ENCODE measurements at places on chromosomes 4 and X.

DNA sequence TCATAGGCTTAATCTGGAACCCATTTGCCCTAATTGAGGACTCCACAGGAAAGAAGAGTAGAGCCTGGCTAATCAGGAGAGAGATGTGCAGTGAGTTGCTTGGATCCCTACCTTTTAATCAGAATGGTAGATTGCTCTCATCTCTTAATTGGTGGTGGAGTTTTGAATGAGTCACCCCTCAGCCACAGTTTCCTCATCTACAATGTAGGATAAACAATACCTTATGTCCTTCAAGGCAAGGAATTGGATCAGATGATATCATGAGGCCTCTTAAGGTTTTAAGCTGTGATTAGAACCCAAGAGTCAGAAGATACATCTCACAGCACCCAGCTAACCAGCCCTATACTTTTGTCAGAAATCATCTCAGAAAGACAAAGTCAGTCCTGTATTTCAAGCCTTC lies 39.1 kb downstream of the PDGFRA start:
- DNase-seq: no peak

GRCh38 chrX:130086447-130087206 lies 23.7 kb downstream of the ELF4 start:
- peak; percentile 75 for DNase-seq

DNA sequence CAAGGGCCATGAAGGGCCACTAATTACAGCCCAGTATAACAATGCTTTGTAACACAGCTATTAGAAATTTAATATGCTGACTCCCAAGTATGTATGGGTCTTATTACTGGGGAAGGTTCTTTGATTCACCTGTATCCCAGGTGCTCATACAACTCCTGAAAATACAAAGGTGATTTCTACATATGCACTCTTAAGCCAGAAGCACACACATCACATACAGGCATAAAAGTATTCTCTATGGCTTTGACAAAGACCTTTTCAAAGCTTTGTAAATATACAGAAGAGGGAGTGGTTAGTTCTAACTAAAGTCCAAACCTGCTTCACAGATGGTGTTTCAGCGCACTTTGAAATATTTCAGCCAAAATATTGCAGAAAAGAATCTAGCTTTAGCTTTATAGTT lies 191.5 kb downstream of the SNCA start:
- DNase-seq: no peak

GRCh38 chrX:74179499-74179898 lies 124.5 kb upstream of the ZCCHC13 start:
- no peak for DNase-seq

DNA sequence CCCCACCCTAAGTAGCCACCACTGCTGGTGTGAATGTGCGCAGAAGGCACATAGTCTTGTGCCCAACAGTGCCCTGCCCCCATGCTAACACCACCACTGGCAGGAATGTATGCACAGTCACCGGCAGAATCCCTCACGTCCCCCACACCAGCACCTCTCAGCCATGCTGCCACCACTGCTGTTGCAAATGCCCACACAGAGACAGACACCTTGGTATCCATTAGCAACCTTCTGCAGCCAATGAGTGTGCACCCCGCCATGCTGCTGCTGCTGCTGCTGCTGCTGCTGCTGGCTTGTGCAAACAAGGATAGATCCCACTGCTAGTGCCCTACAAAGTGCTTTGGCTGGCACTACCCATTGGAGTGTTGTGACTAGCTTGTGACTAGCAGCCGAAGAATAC lies 52.4 kb upstream of the MMAA start:
- DNase-seq: no peak

DNA sequence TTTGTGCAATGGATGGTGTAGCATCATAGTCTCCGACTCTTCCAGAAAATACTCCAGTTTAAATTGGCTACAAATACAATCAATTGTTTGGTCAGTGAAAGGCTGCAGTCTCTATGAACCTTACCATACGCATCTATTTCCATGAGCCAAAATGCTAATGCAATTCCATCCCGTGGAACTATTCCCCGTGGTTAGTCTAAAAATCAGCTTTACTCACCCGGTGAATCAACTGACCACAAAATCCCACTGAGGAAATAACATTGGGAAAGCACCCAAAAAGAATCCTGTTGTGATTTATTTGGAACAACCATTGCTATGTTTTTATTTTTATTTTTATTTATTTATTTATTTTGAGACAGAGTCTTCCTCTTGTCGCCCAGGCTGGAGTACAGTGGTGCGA lies 87.1 kb downstream of the DHX15 start:
- no peak for DNase-seq

- DNase-seq: no peak
Measured at GRCh38 chrX:86002076-86002896, 45.1 kb downstream of the CHM start.

- no peak for DNase-seq
Measured at GRCh38 chr4:36010397-36010929, 233.9 kb downstream of the ARAP2 start.

DNA sequence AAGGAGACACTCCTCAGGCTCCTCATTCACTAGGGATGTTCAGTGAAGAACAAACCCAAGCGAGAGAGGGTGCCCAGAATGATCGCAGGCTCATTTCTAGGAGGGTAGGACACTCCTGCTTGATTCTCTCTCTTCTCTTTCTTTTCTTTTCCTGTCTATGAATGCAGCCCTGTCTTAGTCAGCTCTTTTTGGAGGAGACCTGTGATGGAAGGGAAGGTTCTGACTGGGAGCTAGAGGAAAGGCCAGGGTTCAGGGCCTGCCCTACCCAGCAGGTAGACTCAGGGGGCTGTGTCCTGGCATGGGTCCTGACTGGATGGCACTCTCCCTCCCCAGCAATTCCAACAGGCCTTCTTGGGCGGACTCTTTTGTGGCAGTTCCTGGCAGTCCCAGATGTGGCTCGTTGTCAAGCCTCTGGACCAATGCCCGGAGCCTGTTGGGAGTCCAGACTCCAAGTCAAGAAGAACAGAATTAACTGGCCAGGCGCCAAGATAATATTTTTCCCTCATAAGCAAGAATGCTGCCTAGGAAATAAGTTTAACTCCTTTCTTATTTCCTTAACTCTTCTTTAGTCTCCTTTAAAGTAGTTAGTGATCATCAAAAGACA lies 139.4 kb upstream of the SCML1 start:
- DNase-seq: no peak

GRCh38 chr4:183186813-183187212 lies 87.8 kb downstream of the WWC2 start:
- DNase-seq: no peak

- DNase-seq: no peak
Measured at GRCh38 chr4:96173756-96174155, 333.9 kb downstream of the PDHA2 start.

DNA sequence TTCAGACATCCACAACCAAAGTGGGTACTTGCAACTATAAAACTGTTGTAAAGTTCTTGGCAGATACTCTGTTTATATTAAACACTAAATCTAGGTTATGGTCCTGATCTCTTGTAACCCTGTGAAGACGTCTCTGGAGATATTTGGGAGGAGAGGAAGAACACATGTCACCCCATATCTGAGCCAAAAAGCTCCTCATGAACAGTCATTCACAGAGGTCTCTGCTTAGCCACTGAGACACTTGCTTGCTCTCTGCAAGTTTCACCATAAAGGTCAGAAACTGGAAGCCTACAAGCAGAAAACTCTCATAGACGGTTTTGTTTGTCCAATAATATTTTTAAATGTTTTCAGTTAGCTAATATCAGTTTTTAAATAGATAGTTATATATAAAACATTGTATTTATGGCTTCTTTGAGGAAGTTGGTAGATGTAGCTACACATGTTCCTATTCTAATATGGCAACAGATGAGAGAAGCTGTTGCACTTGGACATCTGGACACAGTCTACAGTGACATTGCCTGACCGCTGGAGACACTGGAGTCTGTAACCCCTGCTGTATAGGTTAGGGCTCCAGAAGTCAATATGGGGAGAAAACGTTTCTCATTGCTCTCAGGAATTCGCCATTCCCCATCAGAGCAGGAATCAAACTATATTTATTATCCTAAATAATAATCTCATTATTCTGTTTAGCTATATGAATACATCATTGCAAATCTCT lies 73.6 kb downstream of the C4orf46 start:
- no peak for DNase-seq

GRCh38 chrX:39311646-39312045 lies 510.4 kb downstream of the MID1IP1 start:
- no peak for DNase-seq

GRCh38 chr4:169279108-169279507 lies 8.4 kb upstream of the SH3RF1 start:
- DNase-seq: no peak

GRCh38 chrX:6961286-6962005 lies 186.1 kb upstream of the STS start:
- DNase-seq: no peak

- DNase-seq: no peak
Measured at GRCh38 chr4:2407991-2408342, 10.5 kb downstream of the ZFYVE28 start.

GRCh38 chr4:125314676-125315575 lies at the start of gene FAT4:
Gene FAT4, plus strand, starts transcription at chr4:125314955. Its CDS starts 1,457 bp downstream, at chr4:125316412.
- DNase-seq: peak; percentile 38

DNA sequence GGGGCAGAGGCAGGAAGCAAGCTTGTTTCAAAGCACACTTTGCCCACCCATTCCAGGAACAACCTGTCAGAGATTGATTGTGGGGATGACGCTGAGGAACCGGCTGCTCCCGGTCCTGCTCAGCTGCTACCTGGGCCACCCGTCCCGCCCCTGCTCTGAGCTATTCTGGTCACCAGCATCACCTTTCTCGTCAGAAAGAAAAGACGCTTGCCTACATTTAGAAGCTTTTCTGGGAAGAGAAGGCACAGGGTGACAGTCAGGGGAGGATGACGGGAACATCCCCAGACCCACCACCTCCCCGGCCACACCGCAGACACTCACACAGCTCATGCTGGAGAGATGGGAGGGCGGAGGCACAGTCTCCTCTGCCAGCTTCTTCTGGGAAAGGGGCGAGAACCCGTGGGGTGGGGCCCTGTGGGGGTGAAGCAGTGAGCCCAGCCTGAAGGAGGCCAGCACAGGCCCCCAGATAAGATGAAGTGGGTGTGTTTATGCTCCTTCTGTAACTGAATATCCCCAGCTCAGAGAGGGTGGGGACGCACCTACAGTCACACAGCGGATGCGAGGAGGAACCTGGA lies 81.8 kb downstream of the CPZ start:
- no peak for DNase-seq

- no peak for DNase-seq
Measured at GRCh38 chrX:131675596-131676194, 131.8 kb downstream of the OR13H1 start.

DNA sequence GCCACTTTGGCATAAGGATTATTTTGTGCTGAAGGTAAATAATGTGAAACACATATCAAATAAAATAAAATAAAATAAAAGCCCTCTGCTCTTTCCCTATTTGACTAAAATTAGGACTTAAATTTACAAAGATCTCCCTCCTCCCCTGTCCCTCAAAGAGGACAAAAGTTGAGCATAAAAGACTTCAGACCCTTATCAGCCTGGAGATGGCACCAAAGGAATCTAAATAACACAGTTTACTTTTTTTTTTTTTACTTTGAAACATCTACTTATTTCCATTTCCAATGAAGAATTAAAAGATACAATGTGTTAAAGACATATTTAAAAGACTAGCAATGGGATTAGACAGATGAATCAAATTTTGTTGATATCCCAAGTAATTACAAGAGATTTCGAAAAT lies 89.7 kb downstream of the EPHA5 start:
- no peak for DNase-seq

GRCh38 chr4:51932261-51932660 lies 87.9 kb downstream of the LRRC66 start:
- DNase-seq: no peak

- no peak for DNase-seq
Measured at GRCh38 chrX:9966775-9967408, at the start of gene CLDN34. Gene CLDN34, plus strand, starts transcription at chrX:9967358. Its CDS starts 0 bp downstream, at chrX:9967358.

DNA sequence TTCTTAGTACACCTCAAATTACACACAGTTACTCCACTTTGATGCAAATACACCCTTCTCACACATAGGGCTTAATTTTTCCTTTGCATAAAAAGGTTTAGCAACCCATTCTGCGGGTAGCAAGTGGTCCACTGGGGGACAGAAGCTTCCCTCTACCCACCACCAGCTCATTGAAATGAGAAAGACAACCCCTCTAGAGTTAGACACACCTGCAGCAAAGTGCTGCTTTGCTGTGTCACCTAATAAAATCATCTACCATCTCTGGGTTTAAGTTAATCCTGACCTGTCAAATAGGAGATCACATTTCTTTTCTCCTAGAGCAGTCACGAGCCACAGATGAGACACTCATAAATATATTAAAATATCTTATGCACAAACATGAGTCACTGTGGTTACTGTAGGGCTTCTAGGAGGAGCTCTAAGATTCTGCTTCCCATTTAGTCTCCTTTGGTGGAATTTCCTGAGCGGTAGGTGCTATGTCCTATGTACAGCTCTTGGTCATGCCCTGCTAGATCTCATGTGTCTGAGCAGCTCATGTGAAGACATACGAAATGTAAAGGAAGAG lies 11.9 kb downstream of the BMX start:
- no peak for DNase-seq

- DNase-seq: no peak
Measured at GRCh38 chrX:68880846-68881552, 52.2 kb downstream of the EFNB1 start.

- DNase-seq: no peak
Measured at GRCh38 chr4:8040607-8041006, 100.9 kb upstream of the AFAP1 start.

- DNase-seq: no peak
Measured at GRCh38 chr4:120616-121015, 3.7 kb upstream of the ZNF718 start.

- no peak for DNase-seq
Measured at GRCh38 chrX:115906881-115907280, 263.7 kb upstream of the AGTR2 start.

DNA sequence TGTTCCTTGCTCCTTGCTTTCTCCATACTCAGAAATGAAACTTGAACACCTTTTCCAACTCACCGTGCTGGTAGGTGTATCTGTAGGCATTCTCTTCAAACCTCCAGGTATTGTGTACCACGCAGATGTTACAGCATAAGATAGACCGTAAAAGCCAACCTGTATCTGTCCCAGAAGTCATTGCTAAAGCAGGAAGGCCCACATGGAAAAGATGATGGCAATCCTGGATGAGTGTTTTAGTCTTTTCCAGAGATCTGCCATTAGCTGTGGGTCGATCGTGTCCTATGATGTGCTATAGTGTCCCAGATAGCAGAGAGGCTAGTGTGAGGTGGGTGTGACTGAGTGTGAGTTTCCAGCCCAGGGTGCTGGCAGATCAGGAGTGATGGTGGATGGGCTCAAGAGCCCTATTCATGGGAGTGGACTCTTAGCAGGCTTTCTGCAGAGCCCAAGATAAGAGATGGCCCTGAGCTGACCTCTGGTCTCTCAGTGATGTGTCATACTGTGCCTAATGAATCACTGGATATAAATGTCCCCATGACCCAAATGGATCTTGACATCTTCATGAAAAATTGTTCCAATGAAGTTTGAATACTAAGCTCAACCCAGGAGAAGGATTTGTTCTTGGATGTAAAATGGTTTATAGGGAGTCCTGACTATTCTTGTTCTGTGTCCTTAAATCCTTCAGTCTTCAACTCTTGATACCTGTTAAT lies 69.1 kb upstream of the WDR1 start:
- no peak for DNase-seq
